Naive thymus-derived CD8-positive, alpha-beta T cell (primary cell): ENCODE measurements at places on chromosomes 12 and 14.

DNA sequence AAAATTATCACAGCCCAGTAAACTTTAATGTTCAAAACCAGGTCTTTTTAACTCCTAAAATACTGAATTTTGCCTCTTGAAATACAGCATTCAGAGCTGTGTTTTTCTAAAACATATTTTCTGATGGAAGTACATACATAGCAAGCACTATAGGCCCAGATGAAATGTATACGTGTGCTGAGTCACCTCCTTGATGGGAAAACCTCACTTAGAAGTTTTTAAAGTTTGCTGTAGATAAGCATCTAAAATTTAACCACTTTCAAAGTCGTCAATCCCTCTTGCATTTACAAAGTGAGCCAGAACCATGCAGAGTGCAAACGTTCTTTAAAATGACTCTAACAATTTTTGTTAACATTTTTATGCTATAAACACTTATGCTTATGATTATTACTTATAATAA lies 618.8 kb downstream of the RPS29 start:
- peaks cover 5% of the 10 kb centered on the region for H3K27me3 ChIP-seq
- H3K4me1 ChIP-seq = no peaks in the 10 kb centered on the region
- H3K36me3 ChIP-seq = no peaks in the 10 kb centered on the region
- H3K27ac ChIP-seq = no peak overlapping the region

DNA sequence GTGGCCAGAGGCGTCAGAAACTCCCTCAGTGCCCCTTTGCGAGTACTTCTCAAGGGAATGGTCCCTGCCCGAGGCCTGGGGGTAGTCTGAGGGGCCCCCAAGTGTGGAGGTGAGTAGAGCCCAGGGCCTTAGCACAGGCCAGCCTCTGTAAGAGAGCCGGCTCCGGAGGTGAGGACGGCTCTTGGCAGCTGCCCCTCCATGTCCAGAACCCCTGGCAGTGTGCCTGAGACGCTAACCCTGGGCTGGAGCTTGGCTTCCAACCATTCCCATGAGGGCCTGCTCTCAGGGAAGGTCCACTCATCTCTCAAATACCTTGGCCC lies 61.7 kb downstream of the PRMT8 start:
- no peak overlapping the region for H3K27ac ChIP-seq
- no peak overlapping the region for H3K4me3 ChIP-seq
- H3K4me1 ChIP-seq = no peaks in the 10 kb centered on the region
- DNase-seq = no peak

DNA sequence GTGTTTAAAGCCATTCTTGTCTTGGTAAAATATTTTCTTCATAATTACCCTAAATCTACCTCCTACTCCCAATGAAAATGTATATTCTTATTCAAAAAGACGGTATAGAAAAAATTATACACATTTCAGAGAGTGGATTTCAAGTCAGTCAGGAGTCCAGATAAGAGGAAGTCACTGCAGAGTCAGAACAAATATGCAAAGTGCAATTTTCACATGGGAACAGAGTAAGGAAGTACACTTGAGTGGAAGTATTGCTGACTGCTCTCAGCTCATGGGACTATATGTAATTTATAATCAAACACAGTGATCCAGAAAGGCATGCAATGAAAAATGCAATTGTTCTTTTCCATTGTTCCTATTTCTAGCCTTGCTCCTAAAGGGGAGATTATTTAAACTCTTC lies 1128.0 kb downstream of the AACS start:
- DNase-seq = no peak
- H3K36me3 ChIP-seq = no peaks in the 10 kb centered on the region
- no peak overlapping the region for H3K27ac ChIP-seq
- no peak overlapping the region for H3K4me3 ChIP-seq

DNA sequence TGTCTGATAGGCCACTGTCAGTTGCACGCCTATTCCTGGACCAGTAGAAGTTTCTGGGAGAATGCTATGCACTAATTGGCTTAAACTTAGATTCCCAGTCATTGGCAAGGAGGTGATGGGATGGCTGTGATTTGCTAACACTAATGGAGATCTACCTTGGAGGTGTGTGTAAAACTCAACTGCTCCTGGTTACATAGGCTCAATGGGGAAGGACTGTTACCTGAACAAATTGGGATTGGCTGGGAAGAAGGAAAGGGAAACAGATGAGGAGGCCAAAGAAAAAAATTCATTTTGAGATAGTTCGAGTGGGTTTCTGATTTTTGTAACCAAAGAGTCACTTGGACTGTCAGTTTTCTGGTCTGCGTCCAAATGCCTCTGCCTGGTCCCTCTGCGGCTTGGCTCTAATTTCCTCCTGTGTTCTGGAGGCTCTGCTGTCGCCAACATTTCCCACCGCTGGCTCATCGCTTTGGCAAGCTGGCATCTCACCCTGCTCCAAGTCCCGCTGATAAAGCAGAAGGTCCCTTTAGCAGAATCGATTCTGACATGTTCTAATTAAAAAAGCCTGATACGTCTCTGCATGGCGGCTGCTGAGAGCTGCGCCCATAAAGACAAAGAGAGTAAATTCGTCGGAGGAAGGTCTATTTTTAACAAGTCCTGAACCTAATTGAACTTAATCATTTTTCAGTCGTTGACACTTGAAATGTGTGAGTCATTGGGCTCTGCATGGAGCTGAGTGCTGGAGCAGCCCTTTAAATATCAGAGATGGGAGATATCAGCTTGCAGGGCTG lies 2.0 kb upstream of the CCDC63 start:
- H3K4me1 ChIP-seq = peaks cover 5% of the 10 kb centered on the region
- no peaks in the 10 kb centered on the region for H3K36me3 ChIP-seq
- peaks cover 36% of the 10 kb centered on the region for H3K27me3 ChIP-seq
- no peak overlapping the region for H3K27ac ChIP-seq

- no peak overlapping the region for H3K27ac ChIP-seq
- H3K4me3 ChIP-seq = no peak overlapping the region
- H3K4me1 ChIP-seq = peaks cover 4% of the 10 kb centered on the region
- H3K27me3 ChIP-seq = no peaks in the 10 kb centered on the region
Observed at GRCh38 chr12:12236896-12237295, 29.9 kb downstream of the LRP6 start.

DNA sequence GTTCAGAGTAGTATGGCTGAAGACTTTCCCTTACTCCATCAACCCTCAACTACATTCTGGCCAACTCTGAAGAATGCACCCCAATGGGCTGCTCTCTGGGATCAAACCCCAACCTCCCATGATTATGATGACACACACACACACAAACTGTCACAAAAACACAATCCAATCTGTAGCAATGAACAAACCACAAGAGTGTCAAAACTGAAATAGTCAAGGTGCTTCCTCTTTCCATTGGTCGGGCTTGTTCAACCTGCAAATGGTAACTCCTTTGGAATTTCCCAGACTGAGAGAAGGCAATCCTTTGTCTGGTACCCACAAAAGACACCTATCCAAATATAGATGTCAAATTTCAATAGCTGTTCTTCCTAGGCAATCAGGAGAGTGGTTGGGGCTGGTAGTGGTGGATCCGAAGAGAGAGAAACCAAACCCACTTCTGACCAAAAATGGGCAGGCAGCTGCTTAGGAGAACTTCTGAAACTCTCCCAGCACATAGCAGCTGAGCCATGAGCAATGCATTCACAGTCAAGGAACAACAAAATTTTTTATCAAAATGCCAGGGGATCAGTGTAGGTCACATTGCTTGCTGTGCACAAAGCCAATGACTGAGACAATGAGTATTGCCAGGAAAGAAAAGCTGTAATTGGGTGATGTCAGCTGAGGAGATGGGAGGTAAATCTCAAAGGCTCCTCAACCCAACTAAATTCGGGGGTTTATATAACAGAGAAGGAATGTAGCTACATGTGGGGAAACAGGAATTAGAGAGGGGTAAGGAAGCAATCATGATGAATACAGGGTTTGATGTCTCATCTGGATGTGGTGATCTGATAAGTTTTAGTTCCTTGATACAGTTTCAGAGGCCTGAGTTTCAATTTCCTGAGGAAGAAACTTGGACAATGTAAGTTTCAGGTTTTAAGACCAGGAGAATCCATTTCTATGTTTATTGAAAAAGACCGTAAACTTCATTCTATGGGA lies 191.4 kb downstream of the KITLG start:
- no peaks in the 10 kb centered on the region for H3K4me1 ChIP-seq
- H3K36me3 ChIP-seq = no peaks in the 10 kb centered on the region
- no peak overlapping the region for H3K4me3 ChIP-seq
- DNase-seq = no peak
- H3K27ac ChIP-seq = no peak overlapping the region
- no peaks in the 10 kb centered on the region for H3K27me3 ChIP-seq

DNA sequence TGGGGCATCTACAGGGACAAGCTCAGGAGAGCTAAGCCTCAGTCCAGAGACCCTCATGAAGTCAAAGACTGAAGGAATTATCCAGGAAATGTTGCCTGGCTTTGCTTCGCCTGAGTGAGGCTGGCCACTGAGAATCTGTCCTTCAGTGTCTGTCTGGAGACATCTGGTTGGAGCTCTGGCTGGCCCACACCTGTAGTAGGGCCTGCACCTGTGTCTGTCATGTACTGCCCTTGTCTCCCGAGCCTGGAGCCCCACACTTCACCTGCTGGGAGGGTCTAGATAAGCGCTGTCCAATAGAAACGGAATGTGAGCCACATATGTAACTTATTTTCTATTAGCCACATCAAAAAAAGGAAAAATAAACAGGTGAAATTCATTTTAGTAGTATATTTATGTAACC lies 9.9 kb upstream of the HDAC7 start:
- no peaks in the 10 kb centered on the region for H3K27me3 ChIP-seq
- peak overlapping the region; percentile 44 for H3K4me3 ChIP-seq

GRCh38 chr14:105999361-106000028 lies 473.1 kb downstream of the TMEM121 start:
- no peaks in the 10 kb centered on the region for H3K36me3 ChIP-seq
- peaks cover 34% of the 10 kb centered on the region for H3K4me1 ChIP-seq
- peak overlapping the region; percentile 18 for H3K4me3 ChIP-seq
- no peak overlapping the region for H3K27ac ChIP-seq
- DNase-seq = peak; percentile 49

- no peaks in the 10 kb centered on the region for H3K36me3 ChIP-seq
- H3K27ac ChIP-seq = no peak overlapping the region
- H3K4me3 ChIP-seq = no peak overlapping the region
- H3K4me1 ChIP-seq = no peaks in the 10 kb centered on the region
- no peaks in the 10 kb centered on the region for H3K27me3 ChIP-seq
Observed at GRCh38 chr12:21324551-21324950, 10.2 kb downstream of the SLCO1A2 start.

GRCh38 chr12:9740106-9740750 lies 7.3 kb upstream of the CLECL1 start:
- peak; percentile 51 for DNase-seq
- H3K27ac ChIP-seq = peak overlapping the region; percentile 94
- peaks cover 30% of the 10 kb centered on the region for H3K4me1 ChIP-seq
- H3K4me3 ChIP-seq = peak overlapping the region; percentile 57
- no peaks in the 10 kb centered on the region for H3K36me3 ChIP-seq

- H3K4me3 ChIP-seq = no peak overlapping the region
- H3K27ac ChIP-seq = no peak overlapping the region
- no peaks in the 10 kb centered on the region for H3K4me1 ChIP-seq
Observed at GRCh38 chr12:31226639-31227038, 99.3 kb downstream of the SINHCAF start.

GRCh38 chr12:54387114-54387467 lies 2.6 kb upstream of the ZNF385A start:
- H3K27ac ChIP-seq = peak overlapping the region; percentile 35
- H3K4me3 ChIP-seq = no peak overlapping the region
- H3K36me3 ChIP-seq = no peaks in the 10 kb centered on the region
- no peaks in the 10 kb centered on the region for H3K27me3 ChIP-seq
- H3K4me1 ChIP-seq = peaks cover 22% of the 10 kb centered on the region
